Kidney tubule cell (primary cell): ENCODE measurements at places on chromosomes 5 and 9.
A peak's percentile ranks its signal among the peaks of the same experiment; 100 is the strongest.

GRCh38 chr9:102832814-102833213 is 162.3 kb upstream of the CYLC2 start:
- DNase-seq, result no peak

DNA sequence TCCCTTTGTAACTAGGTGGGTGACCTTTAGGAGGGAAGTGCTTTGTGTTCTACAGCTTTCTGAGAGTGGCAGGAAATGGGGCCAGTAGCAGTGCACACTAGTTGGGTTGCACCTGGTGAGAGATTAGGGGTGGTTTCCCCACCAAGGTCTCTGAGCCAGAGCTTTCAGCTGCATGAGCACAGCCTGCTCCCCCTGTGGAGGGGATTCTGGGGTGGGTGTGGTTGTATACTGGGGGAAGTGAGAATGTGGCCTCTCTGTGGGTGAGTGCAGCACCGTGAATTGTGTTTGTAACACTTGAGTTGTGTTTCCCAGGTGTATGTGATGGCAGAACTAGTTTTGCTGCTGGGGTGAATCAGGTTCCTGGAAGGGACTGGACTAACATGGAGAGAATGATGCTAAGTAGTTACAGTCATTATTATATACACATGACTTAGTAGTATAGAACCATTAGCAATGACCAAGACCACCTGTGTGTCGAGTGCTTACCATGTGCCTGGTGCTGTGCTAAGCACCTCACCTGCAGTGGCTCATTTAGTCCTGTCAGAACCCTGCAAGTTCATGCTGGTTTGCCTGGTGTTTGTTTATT is 11.8 kb upstream of the CXXC5 start:
- peak; percentile 55 for DNase-seq

DNA sequence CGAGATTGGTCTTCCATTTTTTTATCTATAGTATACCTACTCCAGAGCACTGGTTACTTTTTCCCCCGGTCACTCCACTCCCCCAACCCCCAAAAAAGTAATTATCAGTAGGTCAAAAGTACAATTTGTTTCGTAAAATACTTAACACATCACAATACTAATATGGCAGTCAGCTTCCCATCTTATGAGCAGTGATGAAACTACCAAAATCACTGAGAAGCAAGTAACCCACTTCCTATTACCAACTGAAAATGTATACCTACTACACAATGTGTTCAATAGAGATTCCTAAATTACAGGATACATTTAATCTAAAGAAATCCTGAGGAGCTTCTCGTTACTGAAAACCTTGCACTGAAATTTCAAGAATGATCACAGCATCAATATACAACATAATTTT is 1.9 kb downstream of the CERT1 start:
- no peak for DNase-seq

GRCh38 chr5:54965806-54966205 is 19.6 kb downstream of the ESM1 start:
- DNase-seq, result no peak

DNA sequence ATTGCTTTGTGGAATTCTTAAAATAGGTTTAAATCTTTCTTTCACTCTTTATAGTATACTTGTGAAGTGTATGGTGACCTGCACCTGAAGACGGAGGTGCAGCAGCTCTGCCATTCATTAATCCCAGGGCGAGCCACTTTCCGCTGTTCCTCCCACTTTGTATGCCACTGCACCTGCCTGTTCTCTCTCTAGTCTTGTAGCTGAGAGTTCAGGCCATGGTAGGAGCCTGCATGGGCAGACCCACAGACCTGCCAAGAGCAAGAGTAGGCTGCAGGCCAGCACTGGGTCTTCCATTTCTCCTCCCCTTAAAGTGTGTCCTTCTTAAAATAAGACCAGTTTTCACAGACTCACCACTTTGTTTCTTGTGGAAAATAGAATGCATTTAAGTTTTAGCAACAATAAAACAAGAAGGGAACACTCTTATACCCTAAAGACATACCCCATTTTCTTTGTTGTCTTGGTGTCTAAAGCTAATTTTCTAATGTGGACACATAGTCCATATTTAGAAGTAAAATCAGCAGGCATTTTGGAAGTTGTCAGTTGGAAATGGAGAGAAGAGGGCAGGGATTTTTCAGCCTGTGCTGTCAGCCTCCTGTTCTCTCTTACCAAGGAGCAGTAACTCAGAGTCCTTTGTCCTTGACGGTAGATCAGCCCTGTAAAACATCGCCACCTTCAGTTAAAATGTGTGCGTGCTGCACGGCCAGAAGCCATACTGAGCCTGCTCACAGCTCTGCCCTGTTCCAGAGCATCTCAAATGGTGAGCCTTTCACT is 103.2 kb downstream of the SNCAIP start:
- peak; percentile 65 for DNase-seq

- no peak for DNase-seq
These were observed 44.6 kb upstream of the SHOC1 start for GRCh38 chr9:111839387-111839786.

- DNase-seq, result no peak
These were observed 60.3 kb downstream of the ERP44 start for GRCh38 chr9:100038472-100038871.

- no peak for DNase-seq
These were observed 354.4 kb downstream of the DIRAS2 start for GRCh38 chr9:90288275-90288639.

- DNase-seq, result no peak
These were observed 53.5 kb downstream of the ZNF608 start for GRCh38 chr5:124692950-124693349.

DNA sequence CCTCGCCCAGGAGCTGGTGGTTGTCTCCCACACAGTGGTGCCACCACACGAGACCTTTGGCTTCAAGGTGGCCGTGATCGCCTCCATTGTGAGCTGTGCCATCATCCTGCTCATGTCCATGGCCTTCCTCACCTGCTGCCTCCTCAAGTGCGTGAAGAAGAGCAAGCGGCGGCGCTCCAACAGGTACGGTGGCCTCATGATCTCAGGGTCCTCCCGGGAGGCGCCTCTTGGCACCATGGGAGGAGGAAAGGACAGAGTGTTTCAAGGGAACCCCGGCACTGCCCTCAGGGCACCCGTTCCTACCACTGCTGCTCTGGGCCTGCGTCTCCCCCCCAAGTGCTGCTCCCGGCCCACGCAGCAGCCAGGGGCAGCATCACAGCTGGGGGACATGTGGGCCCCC is 18.2 kb upstream of the CARD19 start:
- DNase-seq, result no peak

- no peak for DNase-seq
These were observed 47.8 kb downstream of the NR6A1 start for GRCh38 chr9:124723352-124723751.

- DNase-seq, result no peak
These were observed 9.3 kb upstream of the SCGB3A1 start for GRCh38 chr5:180600554-180601041.
